Activated effector memory CD4-positive, alpha-beta T cell treated with anti-CD3 and anti-CD28 coated beads, Interleukin-2, amount 50 U/mL, for 16 hours (primary cell): ENCODE measurements at places on chromosomes 12 and 14.

DNA sequence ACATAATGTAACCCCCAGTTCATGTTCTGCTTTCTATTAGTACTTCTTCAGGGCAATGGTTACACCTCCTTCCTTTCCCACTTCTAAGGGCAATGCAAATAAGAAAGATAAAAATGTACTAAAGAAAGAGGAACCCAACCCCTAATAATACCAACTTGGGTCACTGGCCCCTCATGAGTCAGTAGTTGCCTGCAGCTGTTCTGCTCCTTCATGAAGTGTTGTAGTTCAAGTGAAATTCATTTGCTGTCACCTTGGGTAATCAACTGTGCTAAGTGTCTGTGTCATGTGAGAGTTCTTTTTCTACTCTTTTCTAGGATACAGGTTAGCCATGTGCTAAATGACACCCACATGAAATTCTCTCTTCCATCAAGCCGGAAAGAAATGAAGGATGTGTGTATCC, 91.8 kb downstream of the PLXNC1 start:
- DNase-seq, result no peak

DNA sequence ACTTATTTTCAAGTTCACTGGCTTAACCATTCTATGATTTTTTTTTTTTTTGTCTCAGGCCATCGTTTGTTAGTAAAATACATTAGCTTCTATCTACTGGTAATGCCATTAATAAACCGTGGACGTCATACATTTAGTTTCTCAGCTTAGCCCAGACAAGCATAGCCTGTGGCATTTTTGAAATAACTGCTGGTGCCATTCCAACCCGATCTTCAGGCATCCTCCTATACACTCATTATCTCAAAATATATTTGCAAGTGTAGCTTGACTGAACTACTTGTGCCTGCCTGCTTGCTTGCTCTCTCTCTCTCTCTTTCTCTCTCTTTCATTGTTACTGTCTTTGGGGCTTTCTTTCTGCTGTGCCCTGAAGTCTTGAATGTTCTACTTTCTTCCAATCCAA, 12.7 kb upstream of the MBIP start:
- no peak for DNase-seq

DNA sequence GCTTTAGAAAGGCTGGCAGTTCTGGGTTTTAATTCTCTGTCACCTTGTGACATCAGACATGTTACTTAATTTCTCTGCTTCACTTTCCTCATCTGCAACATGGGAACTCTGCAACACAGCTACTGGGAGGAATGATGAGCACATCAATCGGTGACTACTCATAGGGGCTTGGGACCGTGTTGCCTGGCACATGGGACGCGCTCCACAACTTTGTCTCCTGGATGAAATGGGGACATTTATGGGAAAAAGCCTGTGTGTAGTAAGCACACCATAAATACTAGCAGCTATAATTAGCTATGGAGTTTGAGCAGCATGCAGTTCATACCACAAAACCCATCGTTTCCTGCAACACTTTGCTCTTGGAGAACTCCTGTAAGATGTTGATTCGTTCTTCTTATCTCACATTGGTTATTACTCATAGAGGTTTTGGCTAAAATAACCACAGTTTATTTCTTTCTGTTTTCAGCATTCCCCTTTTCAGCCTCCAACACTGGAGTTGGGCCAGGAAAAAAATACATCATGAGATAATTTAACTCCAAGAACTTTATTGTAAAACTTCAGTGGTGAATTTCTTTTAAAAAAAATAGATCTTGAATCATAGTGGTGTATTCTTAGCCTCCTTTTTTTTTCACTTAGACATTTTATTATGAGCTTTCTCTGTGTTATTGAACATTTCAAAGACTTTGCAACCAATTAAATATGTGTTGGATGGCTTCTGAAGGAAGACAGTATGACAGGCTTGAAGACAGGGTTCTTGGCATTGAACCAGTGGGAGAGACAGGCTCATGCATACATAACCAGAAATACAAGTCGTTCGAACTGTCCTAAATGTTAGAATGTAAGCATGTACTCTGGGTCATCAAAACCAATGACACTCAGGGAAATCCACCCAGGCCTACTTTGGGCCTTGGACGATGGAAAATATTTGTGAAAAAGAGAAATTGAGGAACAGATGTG, 72.7 kb downstream of the RIN3 start:
- no peak for DNase-seq

GRCh38 chr12:33628087-33628486, 188.5 kb upstream of the SYT10 start:
- no peak for DNase-seq

- no peak for DNase-seq
Observed at GRCh38 chr12:30691122-30691879, 4.4 kb downstream of the IPO8 start.

GRCh38 chr14:94562022-94562421, 780 bp downstream of the SERPINA4 start:
- no peak for DNase-seq
